Urinary bladder (tissue), 4 donors: ENCODE measurements at places on chromosomes 6 and 20. TPM values are rescaled to one million over a fixed set of nuclear protein-coding genes. Genes with fewer than 3 reads are reported as not detected.

Gene CLDN20
- 0.06 TPM for polyA plus RNA-seq

Gene BPI
- polyA plus RNA-seq, result 0.09 TPM

Gene OR2H1
- not detected for polyA plus RNA-seq

Gene TMEM63B
- 20.0 TPM for polyA plus RNA-seq

Gene TRIM31
- 9.6 TPM for polyA plus RNA-seq

Gene OR2B6
- not detected for polyA plus RNA-seq

Gene RSPH4A
- 0.28 TPM for polyA plus RNA-seq

Gene DNMT3B
- polyA plus RNA-seq, result 1.0 TPM

Gene SLC32A1
- not detected for polyA plus RNA-seq

Gene APOM
- polyA plus RNA-seq, result 3.6 TPM

Gene JPH2
- 83.5 TPM for polyA plus RNA-seq

Gene PEDS1
- 54.2 TPM for polyA plus RNA-seq

Gene ATAT1
- polyA plus RNA-seq, result 7.6 TPM

Gene SLC17A2
- polyA plus RNA-seq, result 0.04 TPM

Gene MAP3K7
- 15.4 TPM for polyA plus RNA-seq

Gene BPIFA1
- not detected for polyA plus RNA-seq

Gene POPDC3
- polyA plus RNA-seq, result 0.37 TPM

Gene F13A1
- 113 TPM for polyA plus RNA-seq

Gene ZNF337
- polyA plus RNA-seq, result 14.6 TPM

Gene GTSF1L
- polyA plus RNA-seq, result not detected

Gene HLA-DRB5
- polyA plus RNA-seq, result 3.4 TPM

Gene SLC17A3
- not detected for polyA plus RNA-seq

Gene SMIM28
- not detected for polyA plus RNA-seq

Gene ZNF165
- polyA plus RNA-seq, result 0.90 TPM

Gene CST1
- polyA plus RNA-seq, result 12.8 TPM

Gene SCAF8
- polyA plus RNA-seq, result 21.1 TPM

Gene SSTR4
- 0.06 TPM for polyA plus RNA-seq

Gene CFB
- 39.6 TPM for polyA plus RNA-seq

Gene THBS2
- polyA plus RNA-seq, result 22.8 TPM

Gene SNAP25
- polyA plus RNA-seq, result 1.6 TPM

Gene SLC2A10
- polyA plus RNA-seq, result 12.0 TPM

Gene C6orf52
- polyA plus RNA-seq, result 0.57 TPM

Gene TRAPPC3L
- polyA plus RNA-seq, result 0.05 TPM

Gene DEFB124
- 0.52 TPM for polyA plus RNA-seq

Gene KCNK16
- polyA plus RNA-seq, result not detected

Gene OXT
- 0.48 TPM for polyA plus RNA-seq

Gene LAMA2
- 54.2 TPM for polyA plus RNA-seq

Gene ARMH2
- not detected for polyA plus RNA-seq

Gene MYL9
- polyA plus RNA-seq, result 3,492 TPM

Gene SLC22A2
- polyA plus RNA-seq, result 0.05 TPM

Gene BANF2
- polyA plus RNA-seq, result not detected

Gene MACROD2
- 3.0 TPM for polyA plus RNA-seq

Gene SCRT2
- polyA plus RNA-seq, result not detected

Gene HLA-DQB2
- polyA plus RNA-seq, result 0.10 TPM

Gene VIP
- 13.3 TPM for polyA plus RNA-seq

Gene E2F1
- 3.5 TPM for polyA plus RNA-seq

Gene C6orf141
- polyA plus RNA-seq, result 2.3 TPM

Gene GMPR
- 5.4 TPM for polyA plus RNA-seq

Gene CFAP206
- polyA plus RNA-seq, result 0.24 TPM

Gene FAM209B
- polyA plus RNA-seq, result 0.28 TPM

Gene GLP1R
- 0.05 TPM for polyA plus RNA-seq
